ENCODE measurements at places on chromosomes 11 and 22.

GRCh38 chr11:19253817-19254216 is 13.1 kb upstream of the E2F8 start:
- DNase-seq, result no peak

GRCh38 chr11:133503236-133503635 is 29.1 kb downstream of the OPCML start:
- DNase-seq, result no peak

DNA sequence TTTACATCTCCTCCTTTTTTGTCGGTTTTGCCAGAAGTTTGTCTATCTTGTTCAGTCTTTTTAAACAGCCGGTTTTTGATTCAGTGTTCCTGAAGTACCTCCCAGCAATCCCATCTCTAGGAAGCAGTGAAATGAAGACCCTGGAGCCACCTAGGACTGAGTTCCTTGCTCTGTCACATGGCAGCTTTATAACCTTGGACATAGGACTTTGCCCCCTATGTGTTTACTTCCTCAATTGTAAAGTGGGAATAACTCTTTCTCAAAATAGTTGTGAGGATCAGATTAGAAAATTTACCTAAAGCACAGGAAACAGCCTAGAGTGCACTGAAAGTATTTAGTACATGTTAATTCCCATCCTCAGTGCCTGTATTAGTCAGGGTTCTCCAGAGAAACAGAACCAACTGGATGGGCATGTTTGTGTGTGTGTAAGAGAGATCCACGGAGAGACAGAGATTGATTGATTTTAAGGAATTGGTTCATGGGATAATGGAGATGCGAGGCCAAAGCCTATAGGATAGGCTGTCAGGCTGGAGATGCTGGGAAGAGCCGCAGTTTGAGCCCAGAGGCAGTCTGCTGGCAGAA is 20.0 kb downstream of the FAM83F start:
- no peak for DNase-seq

- no peak for DNase-seq
These were observed 1.3 kb upstream of the DKK3 start for GRCh38 chr11:12009617-12010321.

DNA sequence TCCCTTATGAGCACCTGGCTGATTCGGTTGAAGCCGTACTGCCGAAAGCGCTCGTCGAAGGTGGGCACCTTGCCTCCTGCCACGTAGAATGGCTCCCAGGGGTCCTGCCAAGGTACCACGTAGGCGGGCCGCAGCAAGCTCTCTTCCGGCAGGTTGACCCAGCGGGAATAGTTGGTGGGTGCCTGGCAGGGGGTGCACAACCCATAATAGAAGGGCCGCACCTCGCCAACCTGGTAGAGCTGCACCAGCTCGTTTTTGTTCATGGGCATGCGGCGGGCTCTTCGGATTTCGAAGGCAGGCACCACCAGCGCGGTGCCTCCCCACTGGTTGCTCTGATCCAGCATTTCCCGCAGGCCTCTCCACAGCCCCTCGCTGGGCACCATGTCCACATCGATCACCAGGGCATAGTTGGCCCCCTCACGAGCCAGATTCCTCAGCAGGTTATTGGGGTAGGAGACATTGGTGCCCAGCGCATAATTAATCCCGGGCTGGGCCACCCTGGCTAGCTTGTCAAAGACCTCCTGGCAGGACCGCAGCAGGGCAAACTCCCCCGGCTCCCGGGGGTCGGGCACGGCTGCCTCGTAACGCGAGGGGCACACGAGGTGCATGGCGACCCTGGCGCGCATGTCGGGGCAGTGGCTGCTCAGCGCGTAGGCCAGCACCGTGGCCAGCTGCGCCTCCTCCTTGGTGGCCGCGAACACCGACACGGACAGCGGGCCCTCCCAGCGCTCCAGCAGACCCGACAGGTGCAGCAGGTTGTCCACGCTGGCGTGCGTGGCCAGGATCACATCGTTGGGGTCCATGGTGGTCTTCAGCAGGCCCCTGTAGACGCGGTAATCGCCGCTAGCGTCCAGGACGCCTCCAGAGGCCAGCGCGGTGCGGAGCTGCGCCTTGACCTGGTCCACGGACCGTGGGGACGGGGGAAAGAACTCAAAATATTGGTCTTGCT is 679 bp downstream of the B4GAT1 start:
- DNase-seq, result no peak

GRCh38 chr11:121930004-121930965 is 185.7 kb downstream of the BLID start:
- DNase-seq, result no peak

- DNase-seq, result no peak
These were observed 157.8 kb downstream of the CACNA1I start for GRCh38 chr22:39728236-39728860.

Data from fibroblast of the conjunctiva (primary cell).